ENCODE measurements at places on chromosomes 5 and 9.

GRCh38 chr5:124001036-124001615, 489.1 kb downstream of the CSNK1G3 start:
- no peak for DNase-seq

DNA sequence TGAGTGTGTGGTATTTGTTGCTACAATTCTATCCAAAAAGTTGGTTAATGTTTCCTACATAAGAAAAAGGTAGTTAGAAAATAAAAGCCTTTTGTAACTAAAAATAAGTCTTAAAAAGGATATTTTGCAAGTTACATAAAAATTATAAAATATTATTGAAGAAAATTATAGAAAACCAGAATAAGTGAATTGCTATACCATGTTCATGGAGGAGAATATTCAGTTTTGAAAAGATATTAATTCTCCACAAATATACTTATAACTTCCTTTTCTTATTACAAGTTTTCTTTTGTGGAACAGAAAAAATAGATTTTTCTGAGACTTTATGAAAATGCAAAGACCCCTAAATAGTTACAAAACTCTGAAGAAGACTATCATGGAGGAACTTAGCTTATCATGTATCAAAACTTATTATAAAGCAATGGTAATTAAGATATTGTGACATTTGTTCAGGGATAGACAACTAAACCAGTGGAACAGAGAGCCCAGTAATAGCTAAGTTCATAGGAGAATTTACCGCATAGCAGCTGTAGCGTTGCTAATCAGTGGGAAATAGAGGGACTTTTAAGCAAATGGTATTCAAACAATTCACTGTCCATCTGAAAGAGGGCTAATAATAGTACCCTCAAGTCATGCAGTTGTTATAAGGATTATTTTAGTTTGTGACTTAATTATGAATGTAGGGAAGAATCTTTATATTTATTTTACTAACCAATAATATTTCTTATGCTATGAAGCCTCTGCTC, 515.2 kb upstream of the ZNF608 start:
- no peak for DNase-seq

DNA sequence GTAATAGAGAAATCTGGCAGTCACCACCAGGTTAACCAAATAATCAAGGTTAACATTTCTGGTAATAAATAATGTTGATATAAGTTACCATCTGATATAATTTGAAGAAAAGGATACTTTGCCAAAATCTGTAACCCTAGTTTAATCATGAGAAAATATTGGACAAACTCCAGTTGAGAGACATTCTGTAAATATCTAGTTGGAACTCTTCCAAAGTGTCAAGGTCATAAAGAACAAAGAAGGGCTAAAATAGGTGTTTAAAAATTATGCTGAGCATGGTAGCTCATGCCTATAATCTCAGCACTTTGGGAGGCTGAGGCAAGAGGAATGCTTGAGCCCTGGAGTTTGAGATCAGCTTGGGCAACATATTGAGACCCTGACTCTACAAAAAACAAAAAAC, 253.3 kb downstream of the MRPS30 start:
- DNase-seq = no peak

DNA sequence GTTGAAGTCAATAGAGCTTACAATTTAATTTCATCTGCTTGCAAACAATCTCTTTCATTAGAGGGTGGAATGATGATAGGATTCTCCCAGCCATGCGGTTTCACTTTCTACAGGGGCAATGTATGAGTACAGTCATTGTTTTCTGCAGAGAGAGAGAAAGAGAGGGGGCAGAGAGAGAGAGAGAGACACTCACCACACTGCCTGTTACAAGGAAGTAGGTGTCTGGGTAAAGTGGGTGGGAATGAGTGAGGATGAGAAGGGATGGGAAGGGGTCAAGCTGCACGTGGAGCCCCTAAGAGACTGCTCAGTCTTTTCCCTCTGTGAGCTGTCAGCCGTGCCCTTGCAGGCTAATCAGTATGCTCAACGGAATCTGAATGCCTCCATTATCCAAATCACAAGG, 454.3 kb downstream of the KDM4C start:
- no peak for DNase-seq

DNA sequence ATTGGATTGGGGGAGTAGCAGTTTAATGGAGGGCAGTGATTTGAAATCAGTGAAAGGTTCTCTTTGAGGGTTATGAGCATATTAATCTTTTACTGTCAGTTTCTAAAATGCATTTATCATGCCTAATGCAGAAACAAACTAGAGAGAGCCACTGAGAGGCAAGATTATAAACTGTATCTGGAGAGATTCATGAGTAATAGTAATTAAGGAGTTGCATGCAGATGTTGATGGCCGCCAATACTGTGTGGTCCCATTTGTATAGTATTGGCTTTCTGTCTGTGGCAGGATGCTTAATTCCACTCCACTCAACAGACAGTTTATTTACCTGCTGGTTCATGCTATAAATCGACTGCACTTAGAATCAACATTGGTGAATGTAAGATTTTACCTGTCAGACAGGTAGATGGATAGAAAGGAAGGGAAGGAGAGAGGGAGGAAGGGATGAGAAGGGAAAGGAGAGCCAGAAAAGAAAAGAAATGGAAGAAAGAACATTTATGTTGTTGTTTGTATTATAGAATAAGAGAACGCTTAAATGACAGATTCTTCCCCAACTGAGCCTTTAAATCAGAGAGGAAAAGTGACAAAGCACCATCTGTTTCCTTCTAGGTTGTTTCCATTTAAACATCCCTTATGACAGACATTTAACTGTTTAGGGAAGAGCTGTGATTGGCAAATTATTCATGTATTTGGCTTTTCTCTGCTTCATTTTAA, 146.5 kb downstream of the PAM start:
- no peak for DNase-seq

DNA sequence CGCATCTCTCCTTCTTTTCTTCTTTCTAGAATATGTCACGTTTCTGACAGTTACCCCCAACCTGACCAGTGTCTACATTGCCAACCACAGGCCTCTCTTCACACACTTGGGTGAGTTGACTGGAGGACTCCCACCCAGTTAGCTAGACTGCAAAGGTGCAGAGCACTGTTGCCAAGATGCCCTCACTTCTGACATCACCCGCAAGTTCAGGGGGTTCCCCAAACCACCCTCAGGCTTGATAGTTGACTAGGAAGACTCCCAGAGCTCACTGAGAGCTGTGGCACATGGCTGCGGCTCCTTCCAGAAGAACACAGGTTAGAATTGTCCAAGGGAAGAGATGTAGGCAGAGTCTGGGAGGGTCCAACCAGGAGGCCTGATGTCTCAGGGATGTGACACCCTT, 17.2 kb downstream of the ADAMTS13 start:
- no peak for DNase-seq
